NCI-H2029 (cell line): ENCODE measurements at places on chromosomes 2 and 18.
A peak's percentile ranks its signal among the peaks of the same experiment; 100 is the strongest.

DNA sequence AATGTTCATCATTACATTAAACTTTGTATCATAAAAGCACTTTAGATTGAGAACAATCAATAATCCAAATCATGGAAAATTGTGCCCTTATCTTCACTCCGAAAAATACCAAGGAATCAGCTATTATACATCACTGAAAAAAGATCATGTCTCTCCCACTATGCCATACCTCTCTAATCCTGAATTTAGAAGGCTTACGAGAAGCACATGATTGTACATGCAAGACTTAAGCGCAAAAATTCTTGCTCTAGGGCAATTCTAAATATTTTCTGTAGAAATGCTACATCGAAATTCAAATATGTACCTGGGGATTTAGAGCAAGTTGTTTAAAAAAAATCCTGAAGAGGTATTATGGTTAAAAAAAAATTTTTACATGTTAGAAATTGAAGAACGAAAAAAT lies 1.3 kb downstream of the CYTIP start:
- no peak for DNase-seq

- DNase-seq, result peak; percentile 58
These were observed 47.4 kb upstream of the RMDN2 start for GRCh38 chr2:37877457-37878315.

DNA sequence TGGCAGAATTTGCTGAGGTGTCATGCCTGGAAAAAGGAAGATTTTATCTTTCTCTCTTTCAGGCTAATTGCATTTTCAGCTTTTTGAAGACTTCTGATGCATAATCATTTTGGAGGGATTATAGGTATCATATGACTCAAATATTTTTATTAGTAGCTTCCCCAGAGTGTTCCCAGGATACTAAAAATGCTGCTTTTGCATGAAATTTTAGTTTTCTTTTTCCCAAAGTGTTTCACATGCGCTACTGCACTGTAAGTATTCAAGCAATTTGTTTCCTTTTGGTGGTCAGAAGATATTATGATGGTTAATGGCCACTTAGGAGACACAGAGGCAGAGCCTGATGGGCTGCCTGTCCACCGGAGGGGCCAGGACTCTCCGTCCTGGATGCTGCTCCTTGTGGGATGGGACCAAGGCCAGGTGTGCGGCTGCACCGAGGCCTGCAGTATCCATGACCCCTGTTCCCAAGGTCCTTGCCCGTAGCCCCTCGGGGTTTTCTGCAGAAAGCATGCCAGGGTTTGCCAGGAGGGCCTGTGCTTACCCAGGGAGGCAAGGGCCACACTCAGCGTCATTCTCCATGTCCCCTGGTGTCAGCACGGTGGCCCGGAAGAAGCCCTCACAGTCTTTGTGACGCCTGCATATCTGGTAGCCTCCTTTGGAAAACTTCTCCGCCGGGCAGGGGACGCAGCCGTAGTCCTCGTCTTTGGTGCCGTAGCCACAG lies 60.2 kb downstream of the EDAR start:
- no peak for DNase-seq

GRCh38 chr18:8374676-8375075 lies 234.6 kb upstream of the RAB12 start:
- DNase-seq, result no peak

GRCh38 chr2:33220533-33220932 lies 255.9 kb upstream of the RASGRP3 start:
- DNase-seq, result no peak

DNA sequence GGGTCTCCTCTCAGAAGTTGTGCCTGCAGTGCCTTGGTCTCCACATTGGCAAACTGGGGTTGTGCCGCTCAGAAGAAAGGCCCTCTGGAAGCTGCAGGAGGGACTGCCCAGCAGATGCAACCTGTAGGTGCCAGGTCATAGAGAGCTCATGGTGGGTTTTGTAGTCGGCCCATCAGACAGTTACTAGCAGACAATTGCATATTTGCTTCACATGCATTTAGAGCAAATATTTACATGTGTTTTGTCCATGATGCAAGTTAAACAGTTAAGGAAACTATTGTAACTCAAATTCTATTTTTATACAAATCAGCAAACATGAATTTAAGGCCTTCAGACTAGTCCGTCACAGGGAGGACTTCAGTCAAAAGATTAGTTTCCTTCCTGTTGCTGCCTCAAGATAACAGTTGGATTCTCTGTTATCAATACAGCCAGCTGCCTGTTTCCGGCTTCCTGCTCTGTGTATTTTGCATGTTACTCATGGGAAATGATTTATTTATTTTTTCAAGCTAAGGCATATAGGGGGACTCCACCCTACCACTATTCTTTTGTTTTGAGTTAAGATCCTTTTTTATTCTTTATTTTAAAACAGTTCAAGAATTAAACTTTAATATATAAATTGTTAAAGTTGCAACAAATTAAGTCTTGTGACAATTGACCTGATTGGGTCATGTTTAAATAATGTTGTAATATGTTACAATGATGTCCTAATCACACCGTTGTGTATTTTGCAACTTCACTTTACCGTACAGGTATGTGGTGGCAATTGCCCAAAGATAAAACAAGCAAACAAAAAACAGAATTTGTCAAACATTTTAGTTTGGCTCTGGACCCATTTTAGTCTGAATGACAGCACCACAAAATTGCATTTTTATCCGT lies 133.5 kb downstream of the SPTBN1 start:
- DNase-seq, result no peak

GRCh38 chr18:46156843-46157242 lies 52.7 kb downstream of the HAUS1 start:
- no peak for DNase-seq

- DNase-seq, result no peak
These were observed 2.8 kb upstream of the RESP18 start for GRCh38 chr2:219335373-219335786.

GRCh38 chr18:3610813-3611212 lies 160.8 kb downstream of the TGIF1 start:
- DNase-seq, result no peak

- no peak for DNase-seq
These were observed 263.2 kb downstream of the SS18 start for GRCh38 chr18:25827228-25827627.

GRCh38 chr2:42013409-42013808 lies 34.4 kb upstream of the PKDCC start:
- DNase-seq, result no peak

GRCh38 chr2:219644801-219645480 lies 17.5 kb downstream of the SLC4A3 start:
- peak; percentile 77 for DNase-seq

- no peak for DNase-seq
These were observed 17.1 kb upstream of the IL1R2 start for GRCh38 chr2:101974663-101975062.

DNA sequence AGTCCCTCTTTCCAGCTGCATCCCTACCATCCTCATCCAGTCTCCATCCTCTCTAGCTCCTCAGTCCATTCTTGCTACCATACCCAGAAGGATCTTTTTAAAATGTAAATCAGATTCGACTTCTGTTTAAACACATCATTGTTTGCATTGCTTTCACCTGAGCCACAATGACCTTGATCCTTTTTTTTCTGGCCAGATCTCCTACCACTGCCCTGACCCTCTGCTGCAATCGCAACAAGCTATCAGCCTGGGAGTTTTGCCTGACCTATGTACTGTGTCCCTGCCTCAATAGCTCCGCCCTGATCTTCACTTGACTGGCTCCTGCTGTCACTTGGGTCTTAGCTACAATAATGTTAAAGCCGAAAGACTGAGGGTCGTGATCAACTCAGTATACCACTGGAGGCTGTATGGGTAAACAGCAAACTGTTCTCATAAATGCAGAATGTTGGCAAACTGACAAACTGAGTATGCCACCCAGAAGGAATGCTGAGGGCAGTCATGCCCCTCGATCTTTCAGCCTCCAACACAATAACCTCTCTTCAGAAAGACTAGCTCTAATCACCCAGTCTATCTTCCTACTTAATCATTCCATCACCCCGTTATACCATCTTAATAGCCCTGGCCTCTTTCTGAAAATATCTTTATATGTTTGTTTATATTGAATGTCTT lies 2.6 kb upstream of the RBM43 start:
- DNase-seq, result no peak

DNA sequence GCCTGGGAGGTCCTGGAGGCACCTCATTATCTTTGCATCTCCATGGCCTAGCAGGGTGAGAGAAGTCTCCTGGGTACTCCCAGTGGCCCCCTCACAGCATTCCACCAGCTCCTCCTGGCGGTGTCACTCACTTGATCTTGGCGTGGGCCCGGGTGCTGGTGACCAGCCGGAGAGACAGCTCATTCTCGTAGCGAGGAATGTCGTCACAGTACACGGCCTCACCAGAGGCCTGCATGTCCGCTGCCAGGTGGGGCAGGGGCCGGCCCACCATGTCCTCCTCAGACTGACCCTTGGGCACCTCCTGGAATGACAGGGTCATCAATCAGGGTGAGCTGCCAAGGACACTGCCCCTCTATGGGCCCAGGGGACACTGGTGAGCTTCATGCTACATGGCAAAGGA lies 42.4 kb downstream of the XDH start:
- DNase-seq, result no peak

DNA sequence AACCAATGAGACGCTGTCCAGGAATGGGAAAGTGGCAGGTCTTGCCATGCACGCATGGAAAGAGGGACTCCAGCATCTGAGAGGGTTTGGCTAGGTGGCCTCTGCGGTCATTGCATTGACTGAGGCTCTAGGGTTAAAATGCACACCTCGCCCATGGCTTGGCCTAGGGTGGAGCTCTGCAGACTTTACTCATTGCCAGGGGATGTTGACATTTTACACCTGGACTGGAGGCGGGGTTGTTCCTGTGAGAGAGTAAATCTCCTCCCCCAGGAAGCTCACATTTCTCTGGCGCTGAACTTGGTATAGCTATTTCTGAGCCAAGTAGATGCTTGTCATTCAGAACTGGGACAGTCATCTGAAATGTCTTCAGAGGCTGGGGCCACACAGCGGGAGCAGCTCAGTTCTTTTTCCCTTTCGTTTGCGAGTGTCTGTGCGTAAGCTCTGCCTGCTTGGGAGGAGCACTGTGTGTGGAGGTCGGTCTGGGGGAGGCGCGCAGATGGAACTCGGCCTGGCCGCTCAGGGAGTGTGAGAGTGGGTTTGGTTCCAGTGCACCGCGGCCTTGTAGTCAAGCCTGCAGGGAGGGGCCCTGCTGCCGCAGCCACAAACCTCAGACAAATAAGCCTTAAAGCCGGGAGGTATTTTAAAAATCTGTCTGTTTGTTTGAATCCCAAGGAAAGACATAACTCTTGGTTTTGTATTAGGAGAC lies 76.5 kb downstream of the LPIN1 start:
- peak; percentile 51 for DNase-seq

- DNase-seq, result no peak
These were observed 7.0 kb downstream of the AFF3 start for GRCh38 chr2:100135415-100135814.

GRCh38 chr2:114056294-114057143 lies 166.6 kb downstream of the ACTR3 start:
- no peak for DNase-seq

DNA sequence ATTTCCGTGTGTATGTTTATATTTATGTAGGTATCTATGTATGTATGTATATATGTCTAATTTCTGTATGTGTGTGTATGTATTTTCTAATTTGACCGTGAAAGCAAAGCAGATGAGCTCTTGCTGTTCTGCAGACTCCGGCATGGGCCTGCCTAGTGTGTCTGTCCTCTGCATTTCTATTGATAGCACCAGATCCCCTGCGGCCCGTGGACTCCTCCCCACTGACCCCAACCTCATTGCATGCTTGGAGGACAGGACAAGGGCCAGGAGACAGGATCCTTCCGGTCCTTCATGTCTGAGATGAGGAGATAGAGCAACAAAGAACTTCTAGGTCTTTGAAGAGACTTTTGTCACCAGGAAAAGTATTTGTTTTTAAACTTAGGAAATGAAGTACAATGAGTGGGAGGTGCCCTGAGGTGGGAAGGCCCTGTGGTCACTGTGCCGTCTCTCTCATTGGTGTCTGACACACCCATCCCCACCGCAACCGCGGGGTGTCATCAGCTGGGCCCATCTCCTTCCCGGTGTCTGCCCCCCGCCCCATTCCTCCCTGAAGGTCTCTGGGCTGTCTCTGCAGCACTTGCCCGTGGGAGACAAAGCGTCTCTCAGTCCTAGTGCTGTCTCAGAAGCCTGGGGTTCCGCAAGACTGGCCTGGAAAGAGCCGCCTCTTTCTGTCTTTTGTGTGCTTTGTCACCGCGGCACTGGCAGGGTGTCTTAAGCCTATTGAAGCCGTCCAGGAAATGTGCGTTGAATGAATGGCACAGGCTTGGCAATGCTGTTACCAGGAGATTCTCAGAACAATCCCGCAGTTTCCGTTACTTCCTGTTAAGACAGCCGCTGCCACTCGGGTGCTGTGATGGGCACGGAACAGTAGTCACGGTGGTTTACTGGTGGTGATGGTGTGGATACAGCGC lies 216.4 kb downstream of the AGAP1 start:
- peak; percentile 64 for DNase-seq
